ENCODE measurements at places on chromosomes 7 and 10.

DNA sequence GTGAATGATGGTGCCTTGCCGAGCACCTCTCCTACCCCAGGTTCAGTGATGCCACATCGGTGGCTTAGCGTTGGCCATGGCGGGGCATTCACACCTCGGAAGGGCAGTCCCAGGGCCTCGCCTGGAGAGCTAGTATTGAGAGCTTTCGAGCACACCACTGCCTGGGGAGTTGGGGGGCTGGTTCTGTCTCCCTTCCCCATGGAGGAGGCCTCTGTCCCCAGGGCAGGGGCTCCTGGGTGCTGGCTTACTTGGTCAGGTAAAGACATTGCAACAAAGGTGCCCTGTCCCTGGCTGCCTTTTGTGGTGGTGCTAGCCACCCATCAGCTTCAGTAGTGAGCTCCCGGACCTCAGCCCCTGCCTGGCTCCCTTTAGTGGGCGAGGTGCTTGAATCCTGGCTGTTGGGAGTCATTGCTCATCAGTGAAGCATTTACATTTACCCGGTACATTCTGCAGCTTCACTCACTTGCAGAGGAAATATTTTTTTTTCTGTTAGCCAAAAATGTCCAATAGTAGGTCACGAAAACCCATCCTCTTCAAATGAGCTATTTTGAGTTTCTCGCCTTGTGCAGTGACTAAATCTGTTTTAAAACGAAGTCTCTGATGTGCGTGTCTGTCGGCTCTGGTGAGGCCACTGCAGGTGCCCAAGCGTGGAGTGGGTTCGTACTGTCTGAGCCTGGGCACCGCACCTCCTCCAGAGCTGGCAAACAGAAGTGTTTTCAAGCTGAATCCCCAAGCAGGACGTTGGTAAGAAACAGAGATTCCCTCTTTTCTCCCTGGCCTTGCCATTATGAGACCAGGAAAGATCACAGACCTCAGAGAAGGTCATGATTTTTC is 95.5 kb downstream of the INPP5A start:
- no peak for DNase-seq

GRCh38 chr7:138303230-138304070 is 156.6 kb upstream of the TRIM24 start:
- no peak for DNase-seq

- DNase-seq = no peak
These were observed 8.8 kb downstream of the PAPSS2 start for GRCh38 chr10:87668324-87669074.

- DNase-seq = no peak
These were observed 1.6 kb downstream of the EMX2 start for GRCh38 chr10:117544004-117544701.

GRCh38 chr10:126384269-126384873 is 3.9 kb downstream of the ADAM12 start:
- no peak for DNase-seq

DNA sequence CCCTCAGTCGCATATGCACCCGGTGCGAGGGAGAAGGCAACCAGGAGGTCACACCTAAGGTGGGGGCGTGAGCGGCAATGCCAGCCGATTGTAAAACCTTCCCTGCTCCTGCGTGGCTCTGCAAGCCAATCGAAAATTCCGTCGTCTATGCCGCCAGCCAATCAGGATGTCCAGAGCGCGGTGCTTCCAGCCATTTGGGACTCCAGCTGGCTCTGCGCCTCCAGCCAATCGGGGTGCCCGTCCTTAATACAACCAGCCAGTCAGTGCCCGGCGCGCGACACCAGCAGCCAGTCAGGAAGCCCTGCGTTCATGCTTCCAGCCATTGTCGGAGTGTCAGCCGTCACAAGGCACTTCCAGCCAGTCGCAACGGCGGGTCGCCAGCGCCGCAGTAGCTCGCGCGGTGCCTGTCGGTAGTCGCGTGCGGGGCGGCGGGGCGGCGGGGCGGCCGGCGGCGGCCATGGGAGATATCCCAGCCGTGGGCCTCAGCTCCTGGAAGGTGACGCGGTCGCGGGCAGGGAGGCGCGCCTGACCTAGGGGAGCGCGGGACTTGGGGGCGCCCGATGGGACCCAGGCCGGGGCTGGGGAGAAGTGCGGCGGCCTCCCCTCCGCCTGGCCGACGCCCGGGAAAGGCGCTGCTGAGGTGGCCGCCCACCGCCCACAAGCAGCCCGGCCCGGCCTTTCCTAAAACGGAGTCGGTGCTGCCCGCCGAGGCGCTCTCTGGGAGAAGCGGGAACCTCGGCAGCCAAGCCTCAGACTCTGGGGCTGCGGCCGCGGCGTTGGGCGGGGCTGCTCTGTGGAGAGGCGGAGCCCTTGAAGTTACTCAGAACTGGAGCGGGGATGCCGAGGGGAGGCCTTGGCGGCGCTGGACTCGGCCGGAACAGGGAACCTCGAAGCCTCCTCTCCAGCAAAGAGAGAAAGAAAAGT is at the start of gene AKR1E2:
Gene AKR1E2, plus strand, starts transcription at position 340 of the 924 bp plus-strand sequence. Its CDS starts 118 bp downstream, at position 458.
- DNase-seq = peak; percentile 66

GRCh38 chr10:71263376-71263775 is 51.0 kb downstream of the UNC5B start:
- DNase-seq = no peak

DNA sequence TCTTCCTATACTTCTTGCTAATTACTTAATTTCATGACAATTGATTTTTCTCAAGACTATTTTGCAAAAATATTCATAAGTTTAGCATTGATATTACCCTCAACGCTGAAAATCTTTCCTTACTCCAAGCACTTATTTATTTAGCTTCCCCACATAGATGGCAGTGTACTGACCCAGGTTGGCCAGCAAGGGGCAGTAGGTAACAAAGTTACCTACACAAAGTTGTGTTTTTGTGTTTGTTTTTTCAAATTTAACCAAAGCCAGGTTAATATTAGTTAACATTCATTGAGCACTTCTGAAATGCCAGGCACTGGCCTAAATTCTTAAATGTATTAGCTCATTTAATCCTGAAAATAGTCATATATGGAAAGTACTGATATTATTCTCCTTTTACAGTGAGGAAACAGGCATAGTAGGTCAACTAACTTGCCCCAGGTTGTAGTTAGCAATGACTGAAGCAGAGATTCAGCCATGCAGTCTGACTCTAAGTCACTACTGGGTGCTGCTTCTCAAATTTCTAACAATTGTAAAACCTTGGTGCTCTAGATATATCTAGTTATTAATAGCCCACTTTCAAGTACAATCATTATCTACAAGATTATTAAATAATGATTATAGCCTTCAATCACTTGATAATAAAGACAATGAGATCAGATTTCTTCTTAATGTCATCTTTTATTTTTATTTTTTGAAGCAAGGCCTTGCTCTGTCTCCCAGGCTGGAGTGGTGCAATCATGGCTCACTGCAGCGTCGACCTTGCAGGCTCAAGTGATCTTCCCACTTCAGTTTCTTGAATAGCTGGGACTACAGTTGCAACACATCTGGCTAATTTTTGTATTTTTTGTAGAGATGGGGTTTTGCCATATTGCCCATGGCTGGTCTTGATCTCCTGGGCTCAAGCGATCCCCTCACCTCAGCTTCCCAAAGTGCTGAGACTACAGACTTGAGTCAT is 5.8 kb upstream of the GGCT start:
- DNase-seq = peak; percentile 17
